ENCODE measurements at places on chromosomes 4 and X. TPM values are rescaled to one million over a fixed set of nuclear protein-coding genes. Genes with fewer than 3 reads are reported as not detected.

- H3K4me3 ChIP-seq, result no peak overlapping the region
- peaks cover 11% of the 10 kb centered on the region for H3K27me3 ChIP-seq
- DNase-seq, result no peak
- no peak overlapping the region for H3K27ac ChIP-seq
- peaks cover 9% of the 10 kb centered on the region for H3K4me1 ChIP-seq
Measured at GRCh38 chrX:39201305-39201990, 400.2 kb downstream of the MID1IP1 start.

- H3K27ac ChIP-seq, result no peak overlapping the region
- no peak overlapping the region for H3K4me3 ChIP-seq
- H3K4me1 ChIP-seq, result no peaks in the 10 kb centered on the region
- H3K36me3 ChIP-seq, result no peaks in the 10 kb centered on the region
Measured at GRCh38 chr4:130073145-130073790, 977.3 kb downstream of the C4orf33 start.

DNA sequence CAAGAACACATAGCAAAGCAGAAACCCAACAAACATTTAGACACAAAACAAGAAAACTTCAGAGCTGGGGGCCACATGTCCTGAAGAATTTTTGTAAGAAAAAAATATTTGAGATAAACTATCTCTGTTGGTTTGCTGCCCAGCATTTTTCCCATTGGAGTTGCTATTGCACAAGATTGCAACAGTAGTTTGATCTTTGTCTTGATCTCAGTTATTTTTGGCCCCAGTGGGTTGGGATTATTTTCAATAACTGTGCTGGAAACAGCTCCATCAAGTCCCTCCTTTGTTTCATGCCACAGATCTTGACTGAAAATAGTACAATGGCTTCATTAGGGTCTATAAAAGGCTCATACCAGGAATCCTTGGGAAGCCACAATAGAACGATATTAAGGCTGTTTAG is 103.8 kb upstream of the RAI2 start:
- no peak overlapping the region for H3K4me3 ChIP-seq
- no peaks in the 10 kb centered on the region for H3K4me1 ChIP-seq
- DNase-seq, result no peak
- H3K27me3 ChIP-seq, result no peaks in the 10 kb centered on the region
- no peak overlapping the region for H3K27ac ChIP-seq

- H3K36me3 ChIP-seq, result no peaks in the 10 kb centered on the region
- peaks cover 2% of the 10 kb centered on the region for H3K4me1 ChIP-seq
- H3K27ac ChIP-seq, result no peak within 1 kb of the TSS
- no peak for DNase-seq
- H3K4me3 ChIP-seq, result peak within 1 kb of the TSS; percentile 31
- H3K27me3 ChIP-seq, result no peaks in the 10 kb centered on the region
Measured at GRCh38 chrX:17860811-17861488, at the start of gene RAI2. Gene RAI2, minus strand, starts transcription at chrX:17861298. Its CDS starts 59,288 bp downstream, at chrX:17802010.

GRCh38 chr4:112069110-112069509 is 76.1 kb upstream of the FAM241A start:
- DNase-seq, result no peak
- no peaks in the 10 kb centered on the region for H3K4me1 ChIP-seq
- no peak overlapping the region for H3K27ac ChIP-seq
- no peaks in the 10 kb centered on the region for H3K36me3 ChIP-seq
- peaks cover 5% of the 10 kb centered on the region for H3K27me3 ChIP-seq

Gene TMEM31
- not detected for polyA plus RNA-seq

Gene GPR50
- polyA plus RNA-seq, result not detected

DNA sequence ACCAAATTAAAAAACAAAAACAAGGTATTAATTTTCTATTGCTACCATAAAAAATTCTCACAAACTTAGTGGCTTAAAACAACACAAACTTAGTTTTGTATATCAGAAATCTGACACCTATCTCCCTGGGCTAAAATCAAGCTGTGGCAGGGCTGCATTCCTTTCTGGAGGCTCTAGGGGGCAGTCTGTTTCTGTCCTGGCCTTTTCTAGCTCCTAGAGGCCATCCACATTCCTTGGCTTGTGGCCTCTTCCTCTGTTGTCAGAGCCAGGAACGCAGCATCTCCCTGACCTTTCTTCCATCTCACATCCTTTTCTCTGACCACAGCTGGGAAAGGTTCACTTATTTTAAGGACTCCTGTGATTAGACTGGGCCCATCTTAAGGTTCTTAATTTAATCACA is 38.9 kb upstream of the TLR2 start:
- no peak overlapping the region for H3K4me3 ChIP-seq
- peaks cover 5% of the 10 kb centered on the region for H3K4me1 ChIP-seq
- DNase-seq, result no peak

GRCh38 chr4:14434483-14434882 is 567.8 kb upstream of the CPEB2 start:
- H3K27ac ChIP-seq, result no peak overlapping the region
- no peaks in the 10 kb centered on the region for H3K36me3 ChIP-seq
- no peak for DNase-seq
- peaks cover 2% of the 10 kb centered on the region for H3K27me3 ChIP-seq
- H3K4me1 ChIP-seq, result no peaks in the 10 kb centered on the region
- no peak overlapping the region for H3K4me3 ChIP-seq

GRCh38 chr4:106691749-106692148 is 323.2 kb upstream of the GIMD1 start:
- no peaks in the 10 kb centered on the region for H3K27me3 ChIP-seq
- no peak for DNase-seq
- H3K4me1 ChIP-seq, result peaks cover 15% of the 10 kb centered on the region
- H3K36me3 ChIP-seq, result no peaks in the 10 kb centered on the region

Gene ITIH6
- polyA plus RNA-seq, result not detected

Gene XKRX
- not detected for polyA plus RNA-seq

DNA sequence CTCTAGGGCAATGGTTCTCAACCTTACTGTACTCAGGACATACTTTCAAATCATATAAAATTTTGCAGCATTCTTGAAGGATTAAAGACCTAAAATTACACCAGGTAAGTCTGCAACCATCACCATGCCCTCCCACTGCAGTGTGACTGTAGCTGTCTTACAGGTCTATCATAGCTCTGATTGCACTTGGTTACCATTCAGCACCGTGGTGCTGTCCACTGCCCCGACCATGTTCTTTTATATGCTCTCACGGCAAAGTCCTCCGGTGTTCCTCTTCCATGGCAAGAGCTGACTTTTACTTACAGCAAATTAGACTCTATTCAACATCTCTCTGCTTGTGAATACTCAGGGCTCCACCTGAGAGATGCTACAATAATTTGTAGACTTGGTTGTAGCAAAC is 11.5 kb downstream of the CRMP1 start:
- H3K4me3 ChIP-seq, result no peak overlapping the region
- H3K27ac ChIP-seq, result no peak overlapping the region
- peaks cover 10% of the 10 kb centered on the region for H3K27me3 ChIP-seq
- no peaks in the 10 kb centered on the region for H3K4me1 ChIP-seq

Gene NAT8L
- not detected for polyA plus RNA-seq

DNA sequence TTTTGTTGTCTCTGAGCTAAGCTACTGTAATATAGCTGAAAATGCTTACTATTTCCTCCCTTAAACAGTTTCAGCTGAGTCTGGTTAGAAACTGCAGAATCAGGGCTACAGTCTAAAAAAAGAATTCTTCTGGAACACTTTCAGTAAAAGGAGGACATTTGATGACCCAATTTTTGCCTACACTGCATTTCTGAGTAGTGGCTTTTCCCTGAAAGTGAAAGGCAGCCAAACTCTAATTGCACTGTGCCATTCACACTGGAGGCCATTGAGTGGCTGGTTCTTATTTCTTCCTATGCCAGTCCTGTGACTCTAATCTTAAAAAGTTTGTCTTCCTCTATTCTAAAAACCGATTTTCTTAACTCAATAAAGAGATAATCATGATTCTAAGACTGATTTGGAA is 526.0 kb downstream of the CFAP47 start:
- DNase-seq, result no peak
- no peak overlapping the region for H3K4me3 ChIP-seq
- H3K27me3 ChIP-seq, result no peaks in the 10 kb centered on the region
- H3K27ac ChIP-seq, result no peak overlapping the region
- H3K36me3 ChIP-seq, result no peaks in the 10 kb centered on the region
- H3K4me1 ChIP-seq, result no peaks in the 10 kb centered on the region

Gene SLC10A7
- polyA plus RNA-seq, result 13.4 TPM

DNA sequence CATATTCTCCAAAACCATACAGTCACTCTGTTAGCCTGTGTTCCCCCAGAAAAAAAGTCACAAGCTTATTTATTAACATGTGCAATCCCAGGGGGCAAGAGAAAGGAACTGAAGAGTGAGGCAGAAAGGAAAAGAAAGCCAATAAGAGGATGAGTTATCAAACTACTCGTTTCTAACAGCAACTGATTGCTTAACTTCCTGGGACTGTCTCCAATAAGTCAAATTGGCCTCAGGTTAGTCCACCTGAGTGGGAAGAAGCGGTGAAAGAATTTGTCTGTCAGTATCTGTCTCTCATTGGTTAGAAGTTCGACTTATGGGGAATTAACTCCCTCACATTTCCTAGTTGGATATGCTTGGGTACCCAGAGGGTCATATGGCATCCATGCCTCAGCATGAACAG is 14.1 kb downstream of the F9 start:
- no peak overlapping the region for H3K4me3 ChIP-seq
- no peaks in the 10 kb centered on the region for H3K4me1 ChIP-seq
- DNase-seq, result no peak
- no peak overlapping the region for H3K27ac ChIP-seq
- no peaks in the 10 kb centered on the region for H3K27me3 ChIP-seq

DNA sequence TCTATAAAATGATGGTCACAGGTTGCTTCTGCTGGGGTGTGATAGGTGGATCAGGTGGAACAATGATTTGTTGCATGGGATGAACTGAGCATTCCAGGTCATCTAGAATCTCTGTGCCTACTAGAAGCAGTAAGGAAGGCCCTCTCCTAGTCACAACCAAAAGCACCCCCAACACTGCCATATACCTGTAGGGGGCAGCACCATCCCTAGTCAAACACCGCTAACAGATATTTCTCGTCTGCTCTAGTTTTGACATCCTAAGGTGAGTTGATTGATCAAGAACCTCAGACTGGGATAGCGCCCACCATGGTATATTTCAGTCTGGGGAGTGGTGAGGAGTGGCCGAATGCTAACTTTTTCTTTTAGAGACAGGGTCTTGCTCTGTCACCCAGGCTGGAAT is 160.2 kb downstream of the NHS start:
- no peaks in the 10 kb centered on the region for H3K36me3 ChIP-seq
- peaks cover 8% of the 10 kb centered on the region for H3K4me1 ChIP-seq

DNA sequence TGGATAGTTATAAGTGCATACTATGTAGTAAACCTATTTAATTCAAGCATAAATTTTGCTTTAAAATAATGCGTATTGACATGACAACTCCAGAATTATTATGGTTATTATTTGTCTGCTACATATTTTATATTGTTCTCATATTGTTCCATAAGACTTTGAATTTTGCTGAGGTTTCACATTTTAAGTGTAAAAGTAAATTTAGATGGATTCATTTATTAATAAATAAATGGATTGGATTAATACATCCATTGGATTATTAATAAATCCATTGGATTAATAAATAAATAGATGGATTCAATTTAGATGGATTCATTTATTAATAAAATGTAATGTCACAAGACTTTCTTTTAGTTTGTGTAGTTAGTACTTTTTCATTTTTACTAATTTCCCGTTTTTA is 1768.0 kb upstream of the PCDH10 start:
- H3K4me3 ChIP-seq, result no peak overlapping the region
- no peaks in the 10 kb centered on the region for H3K4me1 ChIP-seq
- no peak overlapping the region for H3K27ac ChIP-seq
- no peaks in the 10 kb centered on the region for H3K27me3 ChIP-seq

GRCh38 chr4:122775987-122776836 is 43.7 kb downstream of the BBS12 start:
- no peaks in the 10 kb centered on the region for H3K36me3 ChIP-seq
- no peaks in the 10 kb centered on the region for H3K4me1 ChIP-seq
- H3K4me3 ChIP-seq, result no peak overlapping the region
- no peak for DNase-seq

Gene ADAM29
- polyA plus RNA-seq, result not detected

- peak within 1 kb of the TSS; percentile 86 for H3K27ac ChIP-seq
- H3K36me3 ChIP-seq, result no peaks in the 10 kb centered on the region
- peak within 1 kb of the TSS; percentile 85 for H3K4me3 ChIP-seq
- H3K27me3 ChIP-seq, result peaks cover 18% of the 10 kb centered on the region
- peaks cover 15% of the 10 kb centered on the region for H3K4me1 ChIP-seq
Measured at GRCh38 chrX:16712548-16713155, at the start of gene CTPS2. Gene CTPS2, minus strand, starts transcription at chrX:16712669. Its CDS starts 9,767 bp downstream, at chrX:16702902.

Gene COL25A1
- polyA plus RNA-seq, result not detected

DNA sequence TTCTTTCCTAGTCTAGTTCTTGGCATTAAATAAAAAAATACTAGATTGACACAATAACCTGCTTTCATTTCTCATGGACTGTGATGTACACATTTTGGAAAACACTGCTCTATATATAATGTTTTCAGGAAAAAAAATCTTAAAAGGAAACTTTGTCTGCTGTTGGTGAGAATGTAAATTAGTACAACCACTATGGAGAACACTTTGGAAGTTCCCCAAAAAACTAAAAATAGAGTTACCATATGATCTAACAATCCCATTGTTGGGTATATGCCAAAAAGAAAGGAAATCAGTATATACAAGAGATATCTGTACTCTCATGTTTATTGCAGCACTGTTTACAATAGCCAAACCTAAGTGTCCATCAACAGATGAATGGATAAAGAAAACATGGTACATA is 202.3 kb downstream of the PPP3CA start:
- H3K27ac ChIP-seq, result no peak overlapping the region
- H3K4me3 ChIP-seq, result no peak overlapping the region
- DNase-seq, result no peak
- peaks cover 73% of the 10 kb centered on the region for H3K4me1 ChIP-seq
- H3K27me3 ChIP-seq, result no peaks in the 10 kb centered on the region

GRCh38 chr4:139783741-139784484 is 118.3 kb downstream of the MGST2 start:
- H3K27me3 ChIP-seq, result peaks cover 3% of the 10 kb centered on the region
- H3K4me3 ChIP-seq, result no peak overlapping the region
- no peak for DNase-seq
- peaks cover 9% of the 10 kb centered on the region for H3K4me1 ChIP-seq

- no peaks in the 10 kb centered on the region for H3K4me1 ChIP-seq
- H3K27ac ChIP-seq, result no peak overlapping the region
- no peak for DNase-seq
- peaks cover 2% of the 10 kb centered on the region for H3K27me3 ChIP-seq
- H3K36me3 ChIP-seq, result no peaks in the 10 kb centered on the region
Measured at GRCh38 chr4:149910604-149911350, 95.1 kb upstream of the IQCM start.

Gene TLR8
- 0.04 TPM for polyA plus RNA-seq

GRCh38 chr4:1563241-1563640 is 120.9 kb downstream of the FAM53A start:
- H3K4me1 ChIP-seq, result peaks cover 3% of the 10 kb centered on the region
- H3K4me3 ChIP-seq, result no peak overlapping the region
- no peak for DNase-seq
- H3K27ac ChIP-seq, result no peak overlapping the region
- peaks cover 3% of the 10 kb centered on the region for H3K27me3 ChIP-seq

GRCh38 chr4:123583043-123583442 is 186.4 kb downstream of the SPRY1 start:
- H3K27me3 ChIP-seq, result peaks cover 4% of the 10 kb centered on the region
- H3K36me3 ChIP-seq, result peaks cover 2% of the 10 kb centered on the region
- no peak overlapping the region for H3K27ac ChIP-seq
- H3K4me3 ChIP-seq, result no peak overlapping the region
- H3K4me1 ChIP-seq, result peaks cover 4% of the 10 kb centered on the region

- DNase-seq, result no peak
- H3K36me3 ChIP-seq, result peaks cover 1% of the 10 kb centered on the region
- H3K27me3 ChIP-seq, result peaks cover 4% of the 10 kb centered on the region
Measured at GRCh38 chr4:56637791-56638190, 43.3 kb downstream of the HOPX start.
